ENCODE measurements at places on chromosomes 1 and 21. TPM values are rescaled to one million over a fixed set of nuclear protein-coding genes. Genes with fewer than 3 reads are reported as not detected.

- peaks cover 22% of the 10 kb centered on the region for H3K4me1 ChIP-seq
- no peak for DNase-seq
- H3K36me3 ChIP-seq: no peaks in the 10 kb centered on the region
- no peaks in the 10 kb centered on the region for H3K27me3 ChIP-seq
- no peak overlapping the region for H3K4me3 ChIP-seq
- peak overlapping the region; percentile 87 for H3K27ac ChIP-seq
Measured at GRCh38 chr1:215113776-215114153, 31.2 kb downstream of the KCNK2 start.

GRCh38 chr1:221174330-221174993 lies 295.2 kb downstream of the HLX start:
- H3K27ac ChIP-seq: no peak overlapping the region
- H3K4me3 ChIP-seq: no peak overlapping the region
- H3K36me3 ChIP-seq: no peaks in the 10 kb centered on the region
- no peak for DNase-seq
- peaks cover 6% of the 10 kb centered on the region for H3K4me1 ChIP-seq
- no peaks in the 10 kb centered on the region for H3K27me3 ChIP-seq

DNA sequence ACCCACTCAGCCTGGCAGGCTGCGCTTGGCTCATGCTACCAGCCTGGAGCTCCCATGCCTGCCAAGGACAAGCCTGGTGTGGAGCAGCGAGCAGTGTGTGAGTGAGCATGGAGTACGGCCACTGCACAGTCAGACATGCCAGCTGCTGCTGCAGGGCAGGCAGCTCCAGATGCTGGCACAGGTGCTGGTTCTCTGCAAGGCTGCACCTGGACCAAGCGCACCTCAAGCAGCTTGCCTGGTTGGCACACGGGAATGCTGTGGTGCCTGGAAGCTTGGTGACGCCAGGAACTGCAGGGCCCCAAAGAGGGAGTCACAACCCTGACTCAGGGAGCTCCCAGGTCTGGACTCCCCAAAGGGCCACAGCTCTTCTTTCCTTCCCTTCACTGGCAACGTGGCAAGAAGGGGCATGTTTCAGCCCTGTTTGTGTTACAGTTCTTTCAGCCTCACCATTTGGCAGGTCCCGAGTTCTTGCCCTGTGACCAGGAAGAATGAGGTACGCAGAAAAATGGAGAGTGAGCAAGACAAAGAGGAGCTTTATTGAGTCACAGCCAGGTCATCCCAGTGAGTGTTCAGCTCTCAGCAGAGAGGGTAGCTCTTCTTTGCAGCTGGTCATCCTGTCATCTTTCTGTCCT lies 26.1 kb downstream of the ACOT7 start:
- no peak overlapping the region for H3K27ac ChIP-seq
- DNase-seq: no peak
- no peak overlapping the region for H3K4me3 ChIP-seq
- no peaks in the 10 kb centered on the region for H3K36me3 ChIP-seq
- no peaks in the 10 kb centered on the region for H3K27me3 ChIP-seq

GRCh38 chr1:183470961-183471742 lies 1.1 kb upstream of the SMG7 start:
- H3K27me3 ChIP-seq: no peaks in the 10 kb centered on the region
- DNase-seq: peak; percentile 78
- H3K4me3 ChIP-seq: peak overlapping the region; percentile 91
- H3K27ac ChIP-seq: peak overlapping the region; percentile 90

The MANEAL gene
- 0.66 TPM for total RNA-seq

GRCh38 chr1:192475970-192476369 lies 99.6 kb upstream of the RGS1 start:
- no peaks in the 10 kb centered on the region for H3K27me3 ChIP-seq
- H3K4me3 ChIP-seq: no peak overlapping the region
- no peaks in the 10 kb centered on the region for H3K4me1 ChIP-seq
- no peak overlapping the region for H3K27ac ChIP-seq

DNA sequence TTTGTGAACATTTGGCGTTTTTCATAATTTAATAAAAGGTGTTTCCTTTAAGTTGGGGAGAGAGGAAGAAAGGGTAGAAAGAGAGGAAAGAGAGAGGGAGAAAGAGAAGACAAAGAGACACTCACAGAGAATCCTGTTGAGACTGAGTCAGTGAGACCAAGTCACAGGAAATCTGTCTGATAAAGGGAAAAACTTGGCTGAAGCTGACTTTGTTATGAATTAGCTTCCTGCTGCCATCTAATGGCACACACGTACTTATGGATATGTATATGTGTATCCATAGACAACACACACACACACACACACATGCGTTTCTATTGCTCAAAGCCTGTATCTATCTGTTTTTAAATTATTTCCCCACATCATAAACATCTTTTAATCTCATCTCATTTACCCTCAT lies 42.5 kb upstream of the DISC1 start:
- H3K27ac ChIP-seq: peak overlapping the region; percentile 47
- no peaks in the 10 kb centered on the region for H3K27me3 ChIP-seq
- peaks cover 8% of the 10 kb centered on the region for H3K4me1 ChIP-seq
- H3K4me3 ChIP-seq: no peak overlapping the region

GRCh38 chr1:247386217-247386616 lies 29.8 kb upstream of the NLRP3 start:
- no peaks in the 10 kb centered on the region for H3K27me3 ChIP-seq
- no peak overlapping the region for H3K4me3 ChIP-seq

The CD1D gene
- not detected for total RNA-seq

GRCh38 chr21:31173881-31174555 lies 135.7 kb upstream of the KRTAP19-8 start:
- peak overlapping the region; percentile 26 for H3K27ac ChIP-seq
- H3K4me3 ChIP-seq: no peak overlapping the region
- no peaks in the 10 kb centered on the region for H3K36me3 ChIP-seq

DNA sequence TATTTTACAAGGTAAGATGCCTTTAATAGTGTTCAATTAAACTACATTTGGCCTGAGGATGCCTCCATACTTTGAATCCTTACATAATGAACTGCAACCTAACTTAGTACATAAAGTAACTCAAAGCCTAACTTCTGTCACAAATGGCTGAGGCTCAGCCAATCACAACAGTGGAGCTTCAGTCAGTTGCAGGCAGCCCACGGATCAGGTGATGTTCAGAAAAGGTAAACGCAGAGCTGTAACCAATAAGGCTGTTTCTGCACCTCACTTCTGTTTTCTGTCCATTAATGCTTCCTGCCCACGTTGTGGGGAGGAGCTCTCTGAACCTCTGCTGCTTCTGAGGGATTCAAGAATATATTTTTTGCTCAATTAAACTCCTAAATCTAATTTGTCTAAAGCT lies 94.8 kb upstream of the KIAA0040 start:
- DNase-seq: no peak
- no peak overlapping the region for H3K4me3 ChIP-seq
- H3K36me3 ChIP-seq: no peaks in the 10 kb centered on the region
- H3K4me1 ChIP-seq: no peaks in the 10 kb centered on the region

The IL22RA1 gene
- not detected for total RNA-seq

The TAL1 gene
- total RNA-seq: 50.2 TPM

The CDC73 gene
- total RNA-seq: 55.3 TPM

The OR2L13 gene
- total RNA-seq: not detected

The OPTC gene
- not detected for total RNA-seq

DNA sequence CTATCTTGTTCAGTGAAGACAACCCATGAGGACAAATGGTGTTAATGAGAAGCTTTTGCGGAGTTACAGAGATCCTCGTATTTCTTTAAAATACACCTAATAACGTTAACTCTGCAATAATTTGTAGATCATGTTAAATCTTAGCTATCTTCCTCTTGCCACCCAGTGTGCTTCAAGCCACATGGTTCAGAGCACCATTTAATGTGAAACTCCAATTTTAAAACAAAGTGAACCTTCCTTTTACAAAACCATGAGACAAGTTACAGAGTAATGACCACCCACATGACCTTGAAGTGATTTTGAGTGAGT lies 1.7 kb upstream of the KCNE2 start:
- H3K27me3 ChIP-seq: peaks cover 17% of the 10 kb centered on the region
- H3K27ac ChIP-seq: no peak overlapping the region
- H3K4me3 ChIP-seq: no peak overlapping the region
- no peak for DNase-seq
- no peaks in the 10 kb centered on the region for H3K36me3 ChIP-seq
- H3K4me1 ChIP-seq: no peaks in the 10 kb centered on the region

The CFH gene
- 19.3 TPM for total RNA-seq
